ENCODE measurements at places on chromosomes 4 and X.
A peak's percentile ranks its signal among the peaks of the same experiment; 100 is the strongest.

DNA sequence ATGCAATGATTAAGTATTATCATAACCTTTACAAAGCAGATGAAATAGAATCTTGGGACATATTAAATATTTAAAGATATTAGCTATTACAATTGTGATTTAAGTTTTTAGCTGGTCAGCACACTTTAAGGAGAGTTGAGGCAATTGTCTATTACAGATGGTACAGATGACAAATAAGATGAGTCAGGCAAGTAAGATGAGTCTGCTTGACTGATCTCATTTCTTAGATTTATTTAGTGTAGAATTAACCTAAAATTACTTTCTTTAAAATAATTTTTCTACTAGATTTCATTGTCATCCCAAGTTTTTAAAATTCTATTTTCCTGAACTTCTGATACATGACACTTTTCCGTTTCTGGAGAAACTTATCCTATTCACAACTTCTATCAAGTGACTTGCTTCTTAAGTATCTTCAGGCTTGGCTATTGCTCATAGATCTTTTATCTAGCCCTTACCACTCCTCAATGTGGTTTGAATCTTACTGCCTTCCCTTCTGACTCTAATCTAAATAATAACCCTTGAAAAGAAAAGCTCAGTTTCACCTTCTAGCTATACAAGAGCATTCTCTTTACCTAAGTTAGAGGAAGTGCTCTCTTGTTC is 32.9 kb downstream of the CXCL1 start:
- DNase-seq: peak; percentile 62

DNA sequence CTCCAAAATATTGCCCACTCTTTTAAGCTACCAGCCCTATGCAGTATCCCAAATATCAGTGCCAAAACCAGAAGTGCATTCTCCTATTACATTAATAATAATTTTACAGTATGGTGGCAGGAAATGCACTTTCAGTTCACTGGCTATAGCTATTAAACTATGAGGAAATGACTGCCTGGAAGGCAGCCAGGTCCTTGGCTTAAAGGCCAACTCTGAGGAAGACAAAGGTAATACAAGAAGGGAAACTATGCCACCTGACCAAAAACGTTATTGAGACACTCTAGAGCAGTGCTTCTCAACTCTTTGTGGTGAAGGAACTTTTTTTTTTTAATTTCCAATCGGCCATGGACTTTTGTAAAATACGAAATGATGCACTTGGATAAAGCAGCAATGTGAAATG is 133.6 kb upstream of the VAMP7 start:
- DNase-seq: no peak

DNA sequence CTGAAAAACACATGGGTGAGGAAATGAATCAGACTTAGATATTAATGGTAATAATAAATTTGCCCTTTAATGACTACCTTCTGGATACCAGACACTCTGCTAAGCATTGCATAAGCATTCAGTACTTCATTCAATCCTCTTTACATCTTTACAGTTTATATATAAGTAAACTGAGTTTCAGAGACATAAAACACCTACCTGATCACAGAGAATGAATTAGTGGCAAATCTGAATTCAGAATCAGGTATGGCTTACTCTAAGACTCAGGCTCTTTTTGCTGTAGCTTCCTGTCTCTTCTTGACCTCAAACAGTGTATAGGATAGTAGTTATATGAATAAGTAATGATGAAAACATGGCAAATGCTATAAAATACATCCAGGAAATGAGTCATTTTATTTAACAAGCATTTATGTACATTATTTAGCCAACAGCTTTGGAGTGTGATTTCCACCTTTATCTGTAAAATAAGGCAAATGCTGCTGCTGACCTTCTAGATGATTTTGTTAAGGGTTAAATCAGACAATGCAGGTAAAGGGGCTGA is 83.9 kb downstream of the VEGFC start:
- DNase-seq: no peak

- no peak for DNase-seq
Observed at GRCh38 chr4:145153181-145153903, 27.0 kb downstream of the OTUD4 start.

DNA sequence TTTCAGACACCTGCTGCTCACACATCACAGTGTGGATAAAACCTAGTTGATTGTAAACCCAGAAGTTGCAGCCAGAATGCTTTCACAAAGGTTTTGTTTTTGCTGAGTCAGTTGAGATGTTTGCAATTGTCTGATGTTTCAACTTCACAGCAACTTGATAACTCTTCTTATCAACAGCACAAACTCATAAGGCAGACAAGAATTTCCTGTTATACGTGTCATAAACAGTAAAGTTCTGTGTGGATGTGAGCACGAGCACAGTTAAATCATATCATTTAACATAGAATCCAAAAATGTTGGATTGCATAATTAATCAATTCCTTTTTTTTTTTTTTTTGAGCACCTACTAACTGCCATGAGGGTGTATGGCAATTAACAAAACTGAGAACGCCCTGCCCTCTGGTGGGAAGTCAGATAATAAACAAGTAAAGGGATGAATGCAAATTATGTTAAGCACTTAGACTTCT is 512.2 kb downstream of the PDHA2 start:
- DNase-seq: peak; percentile 47

GRCh38 chrX:123324625-123325024 is 140.5 kb downstream of the GRIA3 start:
- no peak for DNase-seq

GRCh38 chrX:147072747-147073146 is 258.2 kb upstream of the CXorf51A start:
- peak; percentile 0 for DNase-seq

GRCh38 chrX:24629701-24630100 is 17.4 kb downstream of the PCYT1B start:
- DNase-seq: no peak

DNA sequence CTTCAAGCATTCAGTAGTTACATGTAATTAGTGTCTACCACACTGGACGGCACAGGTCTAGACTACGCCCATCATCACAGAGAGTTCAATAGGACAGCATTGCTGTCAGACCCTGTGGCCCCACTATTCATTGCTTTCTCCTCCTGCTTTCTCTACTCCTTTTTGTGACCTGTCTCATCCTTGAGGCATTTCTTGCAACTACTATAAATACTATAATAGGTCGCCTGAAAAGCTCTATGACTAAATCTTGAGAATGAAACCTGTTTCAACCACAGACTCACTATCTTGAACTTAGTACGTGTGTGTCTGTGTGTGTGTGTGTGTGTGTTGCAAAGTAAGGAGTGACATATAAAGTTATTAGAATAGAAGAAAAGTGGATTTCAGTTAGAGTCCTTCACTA is 252.9 kb upstream of the KLF3 start:
- DNase-seq: no peak

- DNase-seq: peak; percentile 68
Observed at GRCh38 chr4:94595880-94596483, 144.2 kb downstream of the PDLIM5 start.
